ENCODE measurements at places on chromosomes 11 and 22.

DNA sequence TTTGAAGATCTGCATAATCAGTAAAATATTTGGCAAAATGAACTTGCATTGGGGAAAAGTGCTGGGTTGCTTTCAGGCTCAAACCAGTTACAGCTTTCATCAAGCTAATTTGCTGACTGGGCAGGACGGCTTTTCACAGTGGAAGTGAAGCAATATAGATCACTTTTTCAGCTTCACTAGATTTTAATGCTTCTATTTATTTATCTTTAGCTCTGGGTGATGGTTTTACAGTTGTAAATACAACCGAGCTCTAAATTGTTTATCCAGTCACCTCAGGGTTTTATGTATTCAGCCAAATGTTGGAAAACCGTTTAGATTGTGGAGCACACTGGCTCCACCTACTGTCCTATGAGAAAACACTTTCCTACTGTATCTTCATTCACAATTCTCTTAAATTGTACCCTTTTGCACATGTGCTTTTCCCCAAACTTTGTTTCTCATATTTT is 58.2 kb downstream of the ACER3 start:
- DNase-seq: no peak

- DNase-seq: no peak
Measured at GRCh38 chr22:19970031-19970478, 28.4 kb upstream of the TXNRD2 start.

DNA sequence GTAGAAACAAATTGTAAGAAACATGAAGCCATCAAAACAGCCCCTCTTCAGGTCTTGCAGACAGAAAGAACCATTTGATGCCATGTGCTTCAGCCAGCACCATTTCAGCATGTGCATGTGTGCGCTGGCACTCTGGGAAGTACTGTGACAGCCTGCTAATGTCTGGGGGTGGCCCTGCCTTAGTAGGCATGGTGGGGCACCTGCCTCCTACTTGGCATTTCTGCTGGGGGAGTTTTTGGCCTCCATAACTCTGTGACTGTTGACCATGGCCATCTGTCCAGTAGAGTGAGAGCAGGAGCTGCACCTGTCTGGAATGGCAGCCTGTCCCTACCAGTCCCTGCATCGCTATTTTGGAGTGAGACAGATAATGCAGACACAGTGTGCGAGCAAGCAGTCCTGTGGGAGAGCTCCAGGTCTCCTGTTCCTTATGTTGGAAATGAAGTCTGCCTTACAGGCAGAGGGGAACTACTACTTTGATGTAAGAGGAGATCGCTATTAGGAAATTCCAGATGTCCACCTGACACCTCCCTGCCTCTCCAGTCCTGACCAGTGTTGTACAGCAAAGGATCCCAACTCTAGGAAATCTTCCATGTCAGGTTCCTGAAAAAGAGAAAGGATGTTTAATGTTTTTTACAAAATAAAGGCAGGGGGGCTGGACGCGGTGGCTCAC is 102.5 kb downstream of the ATXN10 start:
- no peak for DNase-seq

GRCh38 chr11:75946531-75947530 is 131.8 kb downstream of the UVRAG start:
- DNase-seq: no peak

DNA sequence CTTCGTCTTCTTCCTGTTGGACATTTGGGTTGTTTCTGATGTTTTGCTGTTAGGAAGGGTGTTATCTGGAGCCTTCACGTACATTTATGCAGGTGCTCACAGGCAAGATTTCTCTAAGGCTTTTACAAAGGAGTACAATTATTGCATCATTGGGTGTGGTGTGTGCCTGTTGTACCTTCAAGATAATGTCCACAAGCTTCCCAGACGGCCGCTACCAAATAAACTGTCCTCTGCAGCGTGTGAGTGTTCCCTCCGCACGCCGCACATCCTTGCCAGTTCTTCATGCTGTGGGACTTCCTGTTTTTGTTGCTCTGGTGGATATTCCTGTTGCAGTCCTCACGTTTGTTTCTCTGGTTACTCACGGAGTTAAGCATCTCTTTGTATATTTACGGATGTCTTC is 133.3 kb downstream of the TBC1D22A start:
- no peak for DNase-seq

DNA sequence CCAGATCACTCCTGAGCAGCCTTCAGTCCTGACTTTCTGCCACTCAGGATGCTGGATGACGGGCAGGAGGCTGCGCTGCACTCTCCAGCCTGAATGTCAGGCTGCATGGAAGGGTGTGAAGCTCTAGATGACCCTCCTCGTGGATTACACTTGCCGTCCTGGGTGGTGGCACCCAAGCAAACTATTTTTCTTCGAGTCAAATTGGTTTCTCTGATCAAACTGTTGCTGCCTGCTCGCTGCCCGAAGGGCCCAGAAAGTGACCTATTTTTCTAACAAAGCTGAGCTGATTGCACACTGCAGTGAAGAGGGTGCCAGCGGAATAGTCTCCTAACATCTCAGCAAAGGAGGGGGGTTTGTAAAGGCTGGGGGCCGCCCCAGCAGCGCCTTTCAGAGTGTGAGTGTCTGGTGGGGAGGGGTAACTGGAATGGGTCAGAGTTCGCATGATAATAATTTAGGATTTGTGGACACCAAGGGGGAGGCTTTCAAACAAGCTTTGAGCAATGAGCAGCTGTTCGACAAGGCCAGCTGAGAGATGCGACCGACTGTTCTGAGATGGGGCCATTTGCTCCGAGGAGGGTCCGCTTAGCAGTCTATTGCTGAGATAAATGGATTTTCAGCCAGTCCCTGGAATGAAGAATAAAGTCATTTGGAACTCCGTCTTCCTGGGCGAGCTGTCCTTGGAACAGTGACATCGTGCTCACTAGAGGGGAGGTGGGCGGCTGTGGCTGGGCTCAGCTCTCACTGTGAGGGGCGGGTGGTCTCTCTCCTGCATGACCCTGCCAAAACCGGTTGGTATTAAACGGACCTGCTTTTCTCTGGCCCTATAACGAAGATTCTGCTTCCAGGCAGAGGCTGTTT is 537.6 kb downstream of the BRD1 start:
- no peak for DNase-seq

DNA sequence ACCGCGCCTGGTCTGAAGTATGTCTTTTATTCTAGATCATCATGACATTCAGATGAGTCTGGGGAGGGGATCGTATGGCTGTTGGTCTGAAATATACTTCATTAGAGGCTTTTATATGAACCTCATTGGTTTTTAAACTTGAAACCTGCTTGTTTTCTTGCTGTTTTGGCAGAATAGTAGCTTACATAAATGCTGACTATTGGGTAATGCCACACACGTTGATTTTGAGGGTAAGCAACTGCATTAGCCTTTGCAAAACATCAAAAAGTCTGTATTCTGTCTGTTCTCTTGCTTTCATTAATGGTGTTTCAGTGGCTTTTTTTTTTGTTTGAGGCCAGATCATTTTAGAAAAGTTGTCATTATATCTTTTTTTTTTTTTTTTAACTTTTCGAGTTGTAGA is 14.2 kb downstream of the PPME1 start:
- DNase-seq: no peak

DNA sequence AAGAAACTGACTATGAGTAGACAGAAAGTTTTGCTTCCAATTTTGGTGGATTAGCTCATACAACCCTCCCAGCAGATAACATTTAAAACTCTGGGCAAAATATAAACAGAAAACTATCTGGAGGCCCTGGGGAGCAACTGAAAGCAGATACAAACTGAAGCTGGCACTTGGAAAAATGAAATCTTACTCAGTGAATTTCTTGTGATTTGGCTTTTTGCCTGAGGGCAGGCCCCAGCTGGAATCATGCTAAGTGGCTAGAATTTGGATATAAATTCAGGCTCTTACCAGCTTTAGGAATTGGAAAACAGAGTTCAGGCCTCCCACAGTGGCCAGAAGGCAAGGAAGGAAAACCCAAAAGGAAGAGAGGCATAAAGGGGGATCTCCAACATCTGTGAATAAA is 85.8 kb downstream of the EFCAB6 start:
- no peak for DNase-seq

DNA sequence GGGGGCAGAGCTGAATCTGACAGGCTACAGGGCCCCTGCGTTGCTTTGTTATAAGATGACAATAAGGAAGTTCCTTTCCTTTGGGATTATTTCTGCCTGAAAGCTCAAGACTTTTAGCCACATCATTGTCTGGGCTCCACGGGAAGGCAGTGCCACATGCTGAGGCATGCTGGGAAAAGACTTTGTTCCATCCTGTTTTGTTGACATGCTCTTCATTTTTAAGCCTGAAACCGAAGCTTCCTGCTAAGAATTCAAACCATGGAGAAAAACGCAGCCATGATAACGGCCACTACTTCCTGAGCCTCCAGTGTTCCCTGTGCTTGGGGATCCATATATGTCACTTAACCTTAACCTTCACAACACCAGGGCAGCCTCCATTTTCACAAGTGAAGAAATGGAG is 5.5 kb upstream of the TCF20 start:
- DNase-seq: no peak

- no peak for DNase-seq
Measured at GRCh38 chr22:22166941-22167713, 77.5 kb upstream of the VPREB1 start.

DNA sequence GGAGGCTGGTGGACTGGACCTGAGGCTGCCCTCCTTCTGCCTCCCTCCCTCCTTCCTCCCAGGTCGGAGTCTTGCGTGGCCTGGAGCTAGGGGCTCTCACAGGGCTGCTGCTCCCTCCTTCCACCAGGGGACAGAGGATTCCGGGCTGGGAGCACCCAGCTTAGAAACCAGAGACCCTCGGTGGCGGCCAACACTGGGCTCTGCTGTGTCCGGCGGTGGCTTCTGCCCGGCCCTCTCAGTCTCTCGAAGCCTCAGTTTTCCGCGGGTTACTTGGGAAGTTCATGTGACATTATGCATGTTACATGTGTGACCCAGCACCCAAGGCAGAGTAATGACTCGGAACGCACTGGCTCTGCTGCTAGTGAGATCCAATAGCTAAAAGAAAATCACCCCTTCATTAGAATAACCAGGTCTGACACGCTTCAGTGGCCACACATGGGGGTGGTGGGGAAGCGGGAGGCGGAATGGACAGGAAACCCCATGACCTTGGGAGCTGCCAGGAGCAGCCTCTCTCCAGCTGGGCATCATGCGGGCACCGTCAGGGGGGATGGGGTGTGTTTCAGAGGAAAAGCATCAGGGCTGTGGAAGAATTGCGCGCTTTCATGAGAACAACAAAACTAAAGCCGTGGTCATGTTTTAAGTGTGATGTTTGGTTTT is 5.9 kb upstream of the MRGPRG start:
- no peak for DNase-seq

GRCh38 chr22:27754888-27755480 is 46.6 kb downstream of the MN1 start:
- DNase-seq: no peak

GRCh38 chr11:10394229-10395101 is 60.6 kb upstream of the AMPD3 start:
- DNase-seq: no peak

Data from stimulated activated CD8-positive, alpha-beta memory T cell treated with anti-CD3 and anti-CD28 coated beads, Interleukin-2, amount 100 ng/mL, for 48 hours (primary cell).